ENCODE measurements at places on chromosomes 1 and 21.
A peak's percentile ranks its signal among the peaks of the same experiment; 100 is the strongest.

- DNase-seq = no peak
Observed at GRCh38 chr1:10389271-10389973, 9.4 kb upstream of the PGD start.

DNA sequence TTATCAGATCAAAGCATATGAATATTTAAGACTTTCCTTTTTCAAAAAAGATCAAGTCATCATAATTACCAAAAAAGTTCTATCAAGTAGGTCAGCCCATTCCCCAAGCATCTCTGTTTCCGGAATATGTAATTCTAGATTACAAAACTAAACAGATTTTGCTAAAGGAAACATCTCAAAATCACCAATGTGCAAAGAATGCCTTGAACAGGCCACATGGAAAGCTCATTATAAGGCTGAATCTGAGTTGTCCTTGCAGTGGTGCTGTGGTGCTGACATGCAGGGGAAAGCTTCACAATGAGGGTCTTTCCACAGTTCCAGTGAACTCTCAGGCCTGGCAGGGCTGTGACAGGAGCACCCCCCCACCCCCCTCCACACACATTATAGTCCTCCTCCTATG, 240.9 kb downstream of the OMA1 start:
- DNase-seq = no peak

GRCh38 chr1:71083271-71083670, 2.4 kb upstream of the ZRANB2 start:
- DNase-seq = no peak

GRCh38 chr1:35390600-35391494, 122.3 kb downstream of the ZMYM4 start:
- no peak for DNase-seq

- DNase-seq = peak; percentile 48
Observed at GRCh38 chr1:60960891-60961461, 121.4 kb upstream of the NFIA start.

DNA sequence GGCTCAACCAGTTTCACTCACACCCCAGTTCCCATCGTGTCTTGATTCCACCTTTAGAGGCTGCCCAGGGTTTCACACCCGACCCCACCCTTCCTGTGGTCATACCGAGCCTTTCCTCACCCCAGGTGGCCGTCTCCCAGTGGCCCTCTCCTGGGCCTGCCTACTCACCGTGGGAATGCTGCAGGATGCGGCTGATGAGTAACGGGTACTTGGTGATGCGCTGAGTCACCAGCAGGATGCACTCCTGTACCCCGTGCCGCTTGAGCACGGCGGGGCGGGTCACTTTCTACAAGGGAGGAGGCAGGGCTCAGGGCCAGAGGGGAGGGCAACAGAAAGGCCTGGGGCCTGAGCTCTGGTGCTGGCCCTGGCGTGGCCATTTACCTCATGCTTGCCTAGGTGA, 16.4 kb downstream of the ARHGEF2 start:
- DNase-seq = peak; percentile 94

GRCh38 chr1:167698313-167698712, 23.5 kb upstream of the MPZL1 start:
- DNase-seq = no peak

DNA sequence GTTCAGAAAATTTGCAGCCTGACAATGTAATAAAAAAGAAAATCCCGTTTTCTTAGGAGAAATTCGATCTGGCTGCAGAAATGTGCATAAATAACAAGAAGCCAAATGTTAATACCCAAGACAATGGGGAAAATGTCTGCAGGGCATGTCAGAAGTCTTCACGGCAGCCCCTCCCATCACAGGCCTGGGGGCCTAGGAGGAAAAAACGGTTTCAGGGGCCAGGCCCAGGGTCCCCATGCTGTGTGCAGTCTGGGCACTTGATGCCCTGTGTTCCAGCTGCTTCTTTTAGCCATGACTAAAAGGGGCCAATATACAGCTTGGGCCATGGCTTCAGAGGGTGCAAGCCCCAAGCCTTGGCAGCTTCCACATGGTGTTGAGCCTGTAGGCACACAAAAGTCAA, 6.5 kb upstream of the PRDX6 start:
- DNase-seq = no peak

DNA sequence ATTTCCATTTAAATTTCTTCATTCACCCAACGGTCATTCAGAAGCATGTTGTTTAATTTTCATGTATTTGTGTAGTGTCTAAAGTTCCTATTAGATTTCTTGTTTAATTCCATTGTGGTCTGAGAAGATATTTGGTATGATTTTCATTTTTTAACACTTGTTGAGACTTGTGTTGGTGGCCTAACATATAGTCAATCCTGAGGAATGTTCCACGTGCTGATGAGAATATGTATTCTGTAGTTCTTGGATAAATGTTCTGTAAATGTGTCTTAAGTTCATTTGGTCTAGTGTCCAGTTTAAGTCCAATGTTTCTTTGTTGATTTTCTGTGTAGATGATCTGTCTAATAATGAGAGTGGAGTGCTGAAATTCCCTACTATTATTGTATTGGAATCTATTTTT, 22.7 kb upstream of the LCE5A start:
- no peak for DNase-seq

DNA sequence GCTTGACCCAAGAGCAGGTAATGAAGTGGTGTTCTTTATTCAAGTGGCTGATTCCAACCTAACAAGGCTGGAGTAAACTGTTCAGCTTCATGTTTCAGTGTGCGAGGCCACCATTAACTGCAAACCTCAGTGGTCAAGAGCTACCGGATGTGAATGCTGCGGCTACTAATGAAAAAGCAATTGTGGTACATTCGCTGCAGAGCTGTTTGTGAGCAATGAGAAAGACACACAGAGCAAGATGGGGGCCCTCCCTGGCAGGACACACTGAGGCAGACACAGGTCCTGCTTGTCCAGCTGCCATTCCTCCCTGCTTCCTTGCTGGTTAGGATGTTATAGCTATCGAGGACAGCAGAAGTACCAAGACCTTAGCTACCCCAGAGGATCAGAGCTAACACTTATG, 26.1 kb downstream of the SYF2 start:
- DNase-seq = peak; percentile 26

DNA sequence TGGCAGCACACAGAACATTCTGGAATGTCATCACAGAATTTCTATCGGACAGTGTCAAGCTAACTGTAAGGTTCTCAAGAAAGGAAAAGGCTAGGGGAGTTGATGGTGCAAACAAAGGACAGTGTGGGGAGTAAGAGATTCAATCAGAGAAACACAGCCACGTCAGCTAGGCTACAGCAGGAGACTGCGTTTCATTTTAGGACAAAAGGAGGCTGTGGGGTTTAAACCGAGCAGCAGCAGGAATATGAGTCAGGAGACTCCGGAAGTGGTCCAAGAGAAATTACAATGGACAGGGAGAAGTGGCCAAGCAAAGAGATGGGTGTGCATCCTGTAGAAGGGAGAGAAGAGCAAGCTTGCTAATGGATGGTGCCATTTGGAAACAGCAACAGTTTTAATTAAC, 37.4 kb upstream of the C1orf198 start:
- no peak for DNase-seq

DNA sequence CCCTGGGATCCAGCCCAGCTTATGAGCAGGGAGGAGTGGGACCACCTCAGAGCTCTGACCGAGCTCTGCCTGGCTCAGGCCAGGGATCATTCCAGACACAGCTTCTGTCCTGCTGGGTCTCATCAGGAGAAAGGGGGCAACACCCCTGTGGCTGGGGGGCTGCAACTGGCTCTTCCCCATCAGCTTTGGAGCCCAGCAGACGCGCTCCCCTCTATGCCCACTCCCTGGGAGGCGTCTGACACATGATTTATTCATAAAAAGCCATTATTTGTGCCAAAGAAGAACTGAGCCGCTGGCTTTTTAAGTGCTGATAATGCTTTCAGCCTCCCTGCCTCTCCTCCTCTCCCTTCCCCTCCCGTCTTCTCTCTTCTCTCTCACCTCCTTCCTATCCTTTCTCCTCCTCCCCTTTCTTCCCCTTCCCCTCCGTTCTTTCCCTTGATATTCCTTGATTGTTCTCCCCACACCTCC, 25.0 kb downstream of the FOXO6 start:
- no peak for DNase-seq

DNA sequence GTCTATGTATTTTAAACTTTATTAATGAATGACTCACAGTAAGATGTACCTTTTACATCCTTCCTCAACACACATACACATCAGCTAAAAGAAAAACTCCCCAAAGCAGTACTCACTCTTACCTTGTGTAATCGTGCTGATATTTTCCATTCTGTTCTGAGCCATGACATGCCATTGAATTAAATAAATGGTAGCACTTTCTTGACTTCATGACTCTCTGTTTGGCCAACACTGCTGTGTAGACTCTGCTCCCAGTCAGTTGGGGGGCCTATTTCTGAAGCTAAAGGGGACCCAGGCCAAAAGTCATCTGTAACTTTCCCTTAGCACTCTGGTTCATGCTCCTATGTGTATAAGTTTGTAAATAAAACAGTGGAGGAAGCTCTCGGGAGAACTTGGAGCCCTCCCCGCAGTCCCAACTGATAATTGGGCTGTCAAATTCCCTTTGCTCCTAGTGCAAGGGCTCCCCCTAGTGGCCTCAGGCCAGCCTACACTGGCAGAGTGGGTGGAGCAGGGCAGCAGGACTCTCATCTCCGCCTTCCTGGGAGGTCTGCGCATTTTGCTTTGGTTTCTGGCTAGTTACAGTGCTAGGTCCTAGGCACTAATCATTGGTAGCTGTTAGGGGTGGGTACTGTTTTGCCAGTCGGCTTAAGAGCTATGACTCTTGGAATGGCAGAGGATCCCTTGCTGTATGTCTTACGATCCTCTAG, 1.7 kb upstream of the FYB2 start:
- DNase-seq = peak; percentile 78

GRCh38 chr1:6421266-6421665, 1.5 kb upstream of the HES2 start:
- DNase-seq = no peak

- DNase-seq = no peak
Observed at GRCh38 chr21:36835383-36835795, 131.1 kb downstream of the HLCS start.

DNA sequence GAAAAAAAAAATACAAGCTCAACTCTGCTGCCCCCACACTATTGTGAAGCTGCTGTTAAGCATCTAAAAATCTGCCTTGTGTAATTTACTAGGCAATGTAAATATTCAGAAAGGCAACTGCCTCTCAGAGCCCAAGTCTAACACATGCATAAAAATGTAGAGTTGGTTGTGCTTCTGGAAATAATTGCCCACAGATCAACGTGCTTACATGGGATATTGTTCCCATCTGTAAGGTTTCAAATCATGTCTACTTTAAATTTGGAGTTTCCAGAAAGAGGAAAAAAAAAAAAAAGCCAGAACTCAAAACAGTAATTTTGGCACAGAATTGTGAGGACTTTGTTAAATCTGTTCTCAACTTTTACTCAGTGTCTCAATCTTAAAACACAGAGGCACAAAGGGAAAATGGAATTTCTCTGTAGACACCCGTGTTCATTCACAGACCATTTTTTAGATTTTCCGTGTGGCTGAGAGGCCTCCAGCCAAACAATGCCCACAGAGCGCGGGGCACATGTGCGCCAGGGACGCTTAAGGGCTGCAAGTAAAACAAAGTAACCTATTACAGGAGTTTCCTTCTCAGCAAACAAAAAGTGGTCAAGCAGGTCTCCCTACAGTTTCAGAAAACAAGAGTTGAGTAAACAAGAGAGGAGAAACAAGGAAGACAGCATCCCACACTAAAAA, 115.5 kb downstream of the RERE start:
- DNase-seq = peak; percentile 35

GRCh38 chr21:24050231-24050630, 1557.0 kb downstream of the MRPL39 start:
- DNase-seq = no peak

GRCh38 chr1:5296557-5297179, 642.3 kb downstream of the AJAP1 start:
- DNase-seq = no peak

GRCh38 chr21:36508948-36509347, 29.0 kb upstream of the CLDN14 start:
- DNase-seq = no peak

DNA sequence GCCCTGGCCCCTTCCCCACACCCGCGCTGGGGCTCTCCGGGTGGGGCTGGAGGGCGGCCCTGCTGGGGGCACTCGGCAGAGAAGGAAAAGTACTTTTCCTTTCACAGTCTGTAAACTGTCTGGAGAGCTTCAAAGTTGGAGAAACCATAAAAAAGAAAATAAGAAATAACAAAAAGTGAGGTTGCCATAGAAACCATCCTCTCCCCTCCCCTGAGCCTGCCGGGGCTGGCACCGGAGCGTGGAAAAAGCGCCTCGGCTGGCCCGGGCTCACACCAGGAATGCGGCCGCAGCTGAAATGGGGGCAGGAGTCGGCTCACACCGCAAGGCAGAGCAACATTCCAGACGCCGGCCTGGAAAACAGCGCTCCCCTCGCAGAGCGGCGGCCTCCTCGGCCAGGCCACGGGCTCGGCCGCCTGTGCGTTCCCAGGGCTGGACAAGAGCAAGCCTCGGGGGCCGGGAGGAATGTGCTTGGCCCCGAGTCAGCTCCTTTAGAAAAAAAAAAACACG, 69.2 kb downstream of the MORN1 start:
- peak; percentile 91 for DNase-seq

DNA sequence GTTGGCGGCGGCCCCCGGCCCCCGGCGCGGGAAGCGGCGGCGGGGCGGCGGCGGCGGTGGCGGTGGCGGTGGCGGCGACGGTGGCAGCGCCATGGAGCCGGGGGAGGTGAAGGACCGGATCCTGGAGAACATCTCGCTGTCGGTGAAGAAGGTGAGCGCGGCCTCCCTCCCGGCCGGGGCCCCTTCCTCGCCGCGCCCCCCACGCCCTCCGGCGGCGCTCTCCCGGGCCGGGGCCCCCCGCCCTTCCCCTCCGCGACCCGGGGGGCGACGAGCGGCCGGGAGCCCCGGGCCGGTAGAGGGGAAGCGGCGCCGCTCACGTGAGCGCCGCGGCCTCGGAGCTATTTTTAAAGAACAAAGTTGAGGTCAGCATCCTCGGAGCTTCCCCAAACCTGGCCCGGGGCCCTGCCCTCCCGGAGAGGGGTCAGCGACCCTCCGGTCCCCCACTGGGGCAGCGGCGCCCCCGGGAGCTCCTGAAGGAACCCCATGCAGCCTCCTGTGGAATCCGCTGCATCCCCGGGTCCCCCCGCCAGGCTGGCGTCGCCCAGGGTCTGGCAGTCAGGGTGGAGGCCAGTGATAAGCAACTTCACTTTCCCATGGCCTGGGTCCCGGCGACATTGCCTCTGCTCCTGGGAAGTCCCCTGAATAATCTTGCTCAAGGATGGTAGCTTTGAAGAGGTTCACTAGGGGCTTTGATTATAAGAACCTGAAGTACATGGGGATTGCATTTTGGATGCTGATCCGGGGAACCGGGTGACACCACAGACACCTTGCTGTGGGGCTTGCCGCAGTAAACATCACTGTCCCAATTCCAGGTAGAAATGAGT, 560 bp downstream of the PLEKHM2 start:
- DNase-seq = peak; percentile 22

DNA sequence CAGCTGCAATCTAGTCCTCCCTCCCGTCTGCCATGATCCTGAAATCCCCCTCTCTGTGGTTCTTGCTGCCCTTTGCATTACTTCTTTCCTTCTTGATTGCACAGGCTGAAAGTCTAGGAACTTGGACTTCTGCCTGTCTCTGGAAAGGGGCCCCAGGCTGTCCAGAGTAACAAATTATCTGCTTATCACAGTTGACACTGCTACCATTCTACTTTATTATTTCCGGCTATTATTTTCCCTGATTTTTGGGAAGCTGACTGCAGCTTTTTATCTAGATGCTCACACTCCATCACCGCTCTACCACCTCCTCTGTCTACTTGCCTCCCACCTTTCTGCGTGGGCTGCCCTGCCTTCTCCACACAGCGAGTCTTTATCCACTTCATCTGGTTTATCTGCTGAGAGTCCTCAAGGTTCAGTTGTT, 202.1 kb upstream of the PLXNA2 start:
- no peak for DNase-seq
